Nucleus accumbens (tissue), 56 donors: ENCODE measurements at places on chromosomes 5 and 9.

GRCh38 chr5:176754376-176754973, 55.9 kb upstream of the UNC5A start:
- no peak for DNase-seq

GRCh38 chr9:68951879-68952659, 61.8 kb downstream of the PRKACG start:
- no peak for DNase-seq

DNA sequence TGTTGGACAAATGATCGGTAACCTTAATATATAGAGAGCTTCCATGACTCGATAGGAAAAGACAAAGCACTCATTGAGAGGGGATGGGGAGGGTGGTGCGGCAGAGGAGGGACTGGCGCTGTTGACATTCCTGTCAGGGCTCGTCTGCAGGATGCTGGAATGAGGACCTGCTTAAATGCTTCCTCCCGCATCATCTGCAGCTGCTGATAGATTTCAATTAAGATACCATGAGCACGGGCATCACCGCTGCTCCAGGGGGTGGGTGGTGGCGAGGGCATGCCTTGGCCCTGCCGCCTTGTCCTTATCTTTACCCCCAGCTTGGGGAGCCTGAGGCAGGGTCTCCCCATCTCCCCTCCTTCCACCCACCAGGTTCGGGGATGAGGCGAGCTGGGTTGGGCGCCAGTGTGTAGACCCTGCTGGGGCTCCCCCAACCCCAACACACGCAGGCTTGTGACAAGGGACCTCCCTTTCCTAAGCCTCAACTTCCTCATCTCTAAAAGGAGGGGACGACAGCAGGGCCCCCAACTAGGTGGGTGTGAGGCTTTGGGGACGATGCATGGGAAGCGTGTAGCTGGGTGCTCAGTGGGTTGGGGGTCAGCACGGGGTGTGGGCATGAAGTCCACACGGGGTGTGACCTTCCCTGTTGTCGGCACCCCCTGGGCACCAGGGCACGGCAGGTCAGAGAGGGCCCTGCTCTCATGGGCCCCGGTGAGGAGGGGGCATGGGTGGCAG, 11.7 kb upstream of the QRFP start:
- DNase-seq, result no peak

DNA sequence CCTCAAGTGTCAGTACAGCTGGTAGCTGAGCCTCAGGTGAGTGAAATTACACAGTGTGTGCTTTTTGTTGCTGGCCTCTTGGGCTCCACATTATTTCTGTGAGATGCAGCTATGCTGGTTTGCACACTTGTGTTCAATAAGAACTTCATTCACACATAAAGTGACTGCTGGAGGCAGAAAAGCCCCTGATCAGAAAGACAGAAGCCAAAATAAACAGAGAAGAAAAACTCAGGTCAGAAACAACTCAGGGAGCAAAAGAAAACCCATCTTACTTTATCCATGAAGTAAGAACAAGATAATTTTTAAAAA, 15.1 kb downstream of the PNPLA7 start:
- no peak for DNase-seq

GRCh38 chr5:150612405-150612804, 28.1 kb upstream of the SYNPO start:
- DNase-seq, result no peak

DNA sequence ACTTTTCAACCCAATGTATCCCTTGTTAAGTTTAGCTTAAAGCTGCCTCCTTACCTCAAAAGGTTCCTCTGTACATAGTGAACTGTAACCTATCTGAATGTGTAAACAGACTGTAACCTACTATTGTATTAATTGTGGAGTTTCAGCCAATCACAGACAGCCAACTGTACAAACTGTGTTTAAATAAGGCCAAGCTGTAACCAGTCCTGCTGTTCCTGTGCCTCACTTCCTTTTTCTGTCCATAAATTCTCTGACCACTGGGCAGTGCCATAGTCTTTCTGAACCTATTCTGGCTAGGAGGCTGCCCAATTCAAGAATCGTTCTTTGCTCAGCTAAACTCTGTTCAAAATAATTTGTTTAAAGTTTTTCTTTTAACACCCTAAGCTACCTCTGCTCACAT, 74.7 kb upstream of the DAPK1 start:
- DNase-seq, result no peak

DNA sequence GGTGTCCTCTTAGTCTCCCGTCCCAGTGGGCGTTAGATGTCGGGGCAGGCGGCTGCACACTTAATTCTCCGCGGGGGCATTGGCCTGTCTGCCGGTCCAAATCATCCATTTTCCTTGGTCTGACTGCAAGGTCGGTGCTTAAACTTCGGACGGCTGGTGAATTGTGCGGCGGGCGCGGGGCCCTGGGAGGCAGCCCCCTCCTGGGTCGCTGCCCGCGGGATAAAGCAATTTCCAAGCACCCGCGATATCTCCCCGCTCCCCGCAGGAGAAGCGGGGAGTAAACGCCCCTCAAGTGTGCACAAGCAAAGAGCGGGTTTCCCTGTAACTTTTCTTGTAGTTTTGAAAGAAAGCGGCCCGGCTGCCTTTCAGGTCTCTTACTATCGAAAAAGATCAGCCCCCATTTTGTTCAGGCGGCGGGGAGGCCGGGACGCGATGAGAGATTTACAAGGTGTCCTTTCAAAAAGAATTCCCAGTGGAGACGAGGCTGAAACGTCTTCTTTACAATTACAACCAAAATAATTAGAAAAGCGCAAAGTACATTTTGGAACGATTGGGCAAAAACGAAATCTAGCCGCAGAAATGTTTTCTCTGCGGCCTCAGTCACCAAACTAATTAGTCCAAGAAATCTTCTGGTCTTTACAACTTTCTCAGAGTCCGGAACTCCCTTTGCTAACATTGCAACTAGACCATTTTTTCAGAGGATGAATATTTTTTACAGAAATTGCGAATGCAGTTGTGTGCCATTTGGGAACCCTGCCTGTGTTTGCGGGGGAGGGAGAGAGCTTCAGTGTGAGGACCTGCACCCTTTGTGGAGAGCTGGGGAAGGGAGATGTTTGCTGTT, 1.8 kb downstream of the IRX1 start:
- no peak for DNase-seq

DNA sequence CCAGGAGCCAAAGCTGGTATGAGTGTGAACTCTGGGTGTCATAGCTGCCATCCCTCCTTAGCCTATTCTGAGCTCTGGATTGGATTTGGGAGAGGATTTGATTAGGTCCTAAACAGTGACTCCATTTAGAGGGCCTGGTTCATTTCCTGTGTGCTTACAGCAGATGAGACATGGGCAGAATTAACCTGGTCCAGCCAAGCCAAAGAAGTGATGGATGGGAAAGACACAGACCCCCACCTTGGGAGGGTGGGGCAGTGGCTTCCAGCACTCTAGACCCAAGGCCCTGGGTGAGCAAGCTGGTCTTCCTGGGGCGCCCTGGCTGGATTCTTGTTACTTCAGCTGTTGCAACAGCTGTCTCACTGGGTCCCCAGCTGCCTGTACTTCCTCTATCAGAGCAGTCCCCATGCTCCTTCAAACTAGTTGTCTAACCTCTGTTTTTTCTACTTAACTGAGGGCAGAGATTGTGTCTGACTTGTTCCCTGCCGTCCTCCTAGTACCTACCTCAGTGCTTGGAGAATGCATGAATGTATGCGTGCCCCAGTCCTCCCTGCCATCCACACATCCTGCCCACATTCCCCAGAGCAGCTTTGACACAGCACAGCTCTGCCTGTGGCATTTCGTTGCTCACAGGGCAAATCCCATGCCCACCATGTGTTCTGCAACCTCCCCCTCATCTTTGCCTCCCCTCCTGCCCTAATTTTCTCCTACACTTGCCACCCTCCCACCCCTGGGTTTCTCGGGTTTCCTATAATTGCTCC, 115.9 kb downstream of the RGS3 start:
- DNase-seq, result no peak

DNA sequence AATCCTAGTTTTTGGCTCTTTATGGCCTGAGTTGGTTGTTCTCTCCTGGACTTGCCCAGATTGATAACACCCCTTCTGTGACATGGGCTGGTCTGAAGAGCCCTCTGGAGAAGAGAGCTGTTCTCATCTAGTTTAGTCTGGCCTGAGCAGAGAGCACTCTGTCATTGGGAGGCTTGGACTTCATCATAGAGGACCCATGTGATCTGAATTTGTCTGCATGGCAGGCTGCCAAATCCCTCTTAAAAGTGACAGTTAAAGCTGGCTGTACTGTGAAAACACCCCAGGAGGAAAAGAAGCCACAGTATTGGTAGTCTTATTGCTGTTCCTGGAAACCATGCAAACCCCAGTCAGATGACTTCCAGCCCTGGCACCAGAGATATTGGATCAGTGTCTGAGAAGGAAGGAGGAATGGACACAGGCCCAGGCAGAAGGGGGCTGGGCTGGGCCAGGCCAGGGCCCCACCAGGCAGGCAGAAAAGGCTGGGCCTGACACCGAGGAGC, 3.7 kb upstream of the WDR31 start:
- DNase-seq, result peak; percentile 77

GRCh38 chr5:36373527-36374086, 71.9 kb upstream of the RANBP3L start:
- DNase-seq, result no peak

DNA sequence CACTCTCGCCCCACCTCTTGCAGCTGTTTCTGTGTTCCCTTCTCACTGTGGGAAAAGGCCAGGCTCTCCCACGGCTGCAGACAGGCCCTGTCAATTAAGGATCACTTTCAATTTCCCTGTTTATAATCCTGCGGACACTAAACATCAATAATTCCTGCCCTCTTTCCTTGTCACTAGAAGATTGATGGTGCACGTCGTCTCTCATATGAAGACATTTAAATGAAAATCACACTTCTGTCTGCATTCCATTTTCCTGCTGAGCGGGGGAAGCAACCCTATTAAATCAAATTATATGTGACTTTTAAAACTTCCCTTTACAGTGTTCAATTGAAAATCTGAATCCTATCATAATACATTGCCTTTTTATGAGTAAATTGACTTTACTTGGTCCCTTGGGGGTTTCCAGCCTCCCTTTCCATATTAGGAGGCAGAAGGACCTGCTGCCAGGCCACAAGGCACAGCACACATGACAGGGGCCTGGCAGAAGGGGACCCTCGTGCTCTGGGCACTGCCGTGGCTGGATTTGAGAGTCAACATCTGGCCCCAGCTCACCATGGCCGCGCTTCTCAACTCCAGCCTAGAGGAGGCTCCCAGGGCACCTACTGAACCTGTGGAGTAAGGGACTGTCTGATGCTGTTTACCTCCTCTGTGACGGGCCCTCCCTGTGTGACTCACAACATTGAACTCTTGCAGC, 311.0 kb upstream of the IRX4 start:
- no peak for DNase-seq

- no peak for DNase-seq
Observed at GRCh38 chr9:88435336-88435735, 47.1 kb downstream of the SPIN1 start.

- DNase-seq, result no peak
Observed at GRCh38 chr5:56026863-56027300, 32.1 kb upstream of the IL6ST start.

DNA sequence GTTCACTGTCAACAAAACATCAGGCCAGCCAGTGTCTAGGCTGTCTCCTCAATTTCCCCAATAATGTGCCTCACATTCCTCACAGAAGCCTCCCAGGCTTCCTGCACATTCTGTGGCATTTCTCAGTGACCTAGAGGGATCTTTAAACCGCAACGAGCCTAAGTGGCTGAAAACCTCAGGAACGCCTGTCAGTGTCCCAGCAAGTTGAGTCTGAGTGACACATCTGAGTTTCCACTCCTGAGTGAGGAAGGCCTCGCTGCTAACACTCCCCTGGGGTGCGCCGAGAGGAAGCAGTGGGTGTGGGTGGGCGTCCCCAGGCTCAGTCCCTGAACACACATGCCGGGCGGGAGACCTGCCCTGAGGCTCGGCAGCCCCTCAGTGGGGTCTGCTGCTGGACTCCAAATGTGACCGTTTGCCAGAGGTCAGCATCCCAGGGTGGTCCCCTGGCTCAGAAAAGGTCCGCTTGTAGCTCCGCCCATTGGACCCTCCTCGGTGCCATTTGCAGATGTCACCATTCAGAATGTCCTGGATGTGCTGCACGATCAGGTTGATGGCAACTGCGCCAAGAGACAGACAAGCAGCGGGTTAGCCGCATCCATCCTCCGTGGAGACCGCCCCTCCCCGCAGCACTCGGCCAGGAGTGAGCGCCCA, 6.3 kb downstream of the UCK1 start:
- DNase-seq, result no peak

GRCh38 chr5:170423692-170424091, 34.5 kb upstream of the KCNMB1 start:
- DNase-seq, result no peak

DNA sequence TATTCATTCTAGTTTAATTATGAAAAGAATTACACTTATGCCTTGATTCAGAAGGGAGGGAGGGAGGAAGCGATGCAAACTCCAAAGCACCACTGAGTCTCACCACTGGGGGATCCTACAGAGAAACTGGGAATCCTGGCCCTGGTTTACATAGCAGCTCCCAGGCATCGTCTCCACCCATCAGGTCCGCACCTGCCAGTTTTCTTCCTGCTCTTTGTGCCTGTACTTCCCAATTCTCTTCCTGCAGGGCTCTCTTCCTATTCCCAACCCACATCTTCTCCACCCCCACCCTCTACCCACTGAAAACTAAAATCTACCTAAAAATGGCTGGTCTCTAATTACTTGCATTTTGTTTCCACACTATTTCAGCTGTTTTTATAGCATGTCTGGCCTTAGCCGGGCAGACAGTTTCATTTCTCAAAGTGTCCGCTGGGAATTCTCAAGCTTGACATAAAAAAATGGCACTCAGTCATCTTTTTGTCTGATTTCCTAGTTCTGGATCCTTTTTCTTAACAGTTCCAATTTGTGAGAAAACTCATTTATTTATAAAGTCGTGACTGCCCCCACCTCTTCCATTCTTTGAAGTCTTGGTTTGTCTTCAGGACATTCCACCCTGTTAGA, 1.6 kb upstream of the TNIP1 start:
- no peak for DNase-seq

DNA sequence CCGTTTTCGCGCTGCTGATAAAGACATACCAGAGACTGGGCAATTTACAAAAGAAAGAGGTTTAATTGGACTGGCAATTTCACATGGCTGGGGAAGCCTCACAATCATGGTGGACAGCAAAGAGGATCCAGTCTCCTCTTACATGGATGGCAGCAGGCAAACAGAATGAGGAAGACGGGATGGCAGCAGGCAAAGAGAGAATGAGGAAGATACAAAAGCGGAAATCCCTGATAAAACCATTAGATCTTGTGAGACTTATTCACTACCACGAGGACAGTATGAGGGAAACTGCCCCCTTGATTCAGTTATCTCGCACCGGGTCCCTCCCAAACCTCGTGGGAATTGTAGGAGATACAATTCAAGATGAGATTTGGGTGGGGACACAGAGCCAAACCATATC, 95.0 kb downstream of the OSTF1 start:
- no peak for DNase-seq

- DNase-seq, result no peak
Observed at GRCh38 chr9:114484215-114484853, 20.9 kb downstream of the WHRN start.

GRCh38 chr5:175654807-175655206, 3.1 kb upstream of the HRH2 start:
- no peak for DNase-seq

GRCh38 chr5:65986050-65986451, 59.7 kb downstream of the ERBIN start:
- no peak for DNase-seq
